Epithelial cell of alveolus of lung (primary cell): ENCODE measurements at places on chromosomes 13 and 19. TPM values are rescaled to one million over a fixed set of nuclear protein-coding genes. Genes with fewer than 3 reads are reported as not detected.

CALR3 gene
- 0.39 and 0.56 TPM in 2 replicates for total RNA-seq

MBD3L2 gene
- total RNA-seq, result not detected in 2 replicates

TSHZ3 gene
- 13.6 and 18.6 TPM in 2 replicates for total RNA-seq

CEACAM8 gene
- total RNA-seq, result not detected in 2 replicates

ZNF470 gene
- 1.9 and 4.6 TPM in 2 replicates for total RNA-seq

LGALS14 gene
- total RNA-seq, result not detected in 2 replicates
